ENCODE measurements at places on chromosomes 11 and 22.

DNA sequence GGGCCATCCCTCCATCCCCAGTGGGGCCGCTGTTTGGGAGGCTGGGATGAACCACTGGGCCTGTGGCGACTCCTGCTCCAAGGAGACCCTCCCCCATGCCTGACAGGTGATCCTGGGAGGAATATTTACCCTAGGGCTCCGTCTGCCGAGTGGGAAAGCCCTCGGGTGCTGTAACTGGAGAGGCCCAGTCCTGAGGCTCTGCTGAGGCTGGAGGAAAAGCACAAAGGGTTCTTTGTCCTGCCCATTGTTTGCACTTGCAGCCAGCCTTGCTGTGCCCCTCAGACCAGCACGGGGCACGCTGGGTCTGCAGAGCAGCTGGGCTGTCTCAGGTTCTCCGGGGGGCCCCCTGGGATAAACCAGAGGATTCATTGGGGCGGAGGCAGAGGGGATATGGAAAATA is 321.1 kb downstream of the MN1 start:
- DNase-seq, result no peak

- DNase-seq, result no peak
Measured at GRCh38 chr22:20102203-20102780, 13.6 kb upstream of the RANBP1 start.

DNA sequence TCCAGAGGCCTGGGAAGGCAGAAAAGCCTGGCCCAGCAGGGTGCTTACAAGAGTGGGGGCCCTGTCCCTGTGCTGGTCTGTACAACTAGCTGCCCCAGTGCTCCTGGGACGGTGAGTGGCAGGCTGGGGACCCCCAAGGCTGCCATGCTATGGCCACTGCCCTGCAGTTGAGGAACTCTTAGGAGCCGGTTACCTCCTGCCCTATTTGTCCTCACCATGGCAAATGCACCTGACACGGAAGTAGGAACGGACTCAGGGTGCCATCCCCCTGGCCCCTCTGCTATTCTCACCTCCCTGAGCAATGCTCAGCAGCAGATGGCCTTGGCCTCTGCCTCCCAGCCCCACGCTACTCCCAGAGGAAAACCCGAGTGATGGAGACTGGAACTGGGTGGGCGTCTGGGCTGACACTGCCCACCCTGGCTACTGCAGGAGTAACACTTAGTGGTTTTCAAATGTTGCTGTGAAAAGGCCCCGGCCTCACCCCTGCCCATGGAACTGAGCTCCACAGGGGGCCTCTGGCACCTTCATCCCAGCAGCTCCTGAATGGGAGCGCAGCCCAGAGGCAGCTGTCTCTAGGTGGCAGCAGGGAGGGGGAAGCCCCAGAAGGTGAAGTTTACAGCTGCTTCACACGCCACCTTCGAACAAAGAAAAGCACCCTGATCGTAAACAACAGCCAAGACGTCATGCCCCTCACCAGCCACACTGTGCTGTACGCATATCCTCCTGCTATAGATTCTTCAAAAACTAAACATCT is 105.3 kb downstream of the CTTN start:
- no peak for DNase-seq

GRCh38 chr11:1350086-1350725 is 39.5 kb upstream of the BRSK2 start:
- no peak for DNase-seq

- DNase-seq, result no peak
Measured at GRCh38 chr11:71148716-71149115, 103.7 kb downstream of the SHANK2 start.

GRCh38 chr11:95337972-95338429 is 107.0 kb upstream of the SESN3 start:
- DNase-seq, result no peak

GRCh38 chr22:42773167-42773566 is 52.5 kb upstream of the A4GALT start:
- no peak for DNase-seq

- no peak for DNase-seq
Measured at GRCh38 chr22:42907404-42908373, 50.6 kb upstream of the ARFGAP3 start.

DNA sequence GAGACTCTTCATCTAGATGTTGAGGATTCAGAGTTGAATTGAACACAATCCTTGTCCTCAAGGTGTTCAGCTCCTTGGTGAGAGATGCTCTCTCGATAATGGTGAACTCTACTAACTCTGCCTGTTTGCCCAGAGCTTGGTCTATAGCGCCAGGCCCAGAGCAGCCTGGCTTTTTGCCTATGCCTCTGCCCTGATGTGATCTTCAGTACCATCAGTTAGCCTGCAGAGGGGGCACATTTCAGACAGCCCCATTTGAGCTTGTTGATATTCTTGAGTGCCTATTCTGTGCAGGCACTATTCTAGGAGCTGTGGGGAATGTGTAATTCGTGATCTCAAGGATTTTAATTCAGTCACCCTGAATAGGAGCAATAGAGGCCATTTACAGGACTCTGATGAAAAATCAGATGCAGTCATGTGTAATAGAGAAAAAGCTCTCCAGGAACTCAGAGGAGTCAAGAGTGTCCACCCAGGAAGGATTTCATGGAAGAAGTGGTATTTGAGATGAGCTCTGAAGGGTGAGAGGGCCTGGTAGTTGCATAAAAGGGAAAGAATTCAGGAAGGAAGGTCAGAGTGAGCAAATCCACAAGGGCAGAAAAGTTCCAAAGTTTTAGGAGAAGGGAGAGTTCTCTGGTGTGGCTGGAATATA is 19.3 kb downstream of the GTPBP1 start:
- DNase-seq, result no peak

DNA sequence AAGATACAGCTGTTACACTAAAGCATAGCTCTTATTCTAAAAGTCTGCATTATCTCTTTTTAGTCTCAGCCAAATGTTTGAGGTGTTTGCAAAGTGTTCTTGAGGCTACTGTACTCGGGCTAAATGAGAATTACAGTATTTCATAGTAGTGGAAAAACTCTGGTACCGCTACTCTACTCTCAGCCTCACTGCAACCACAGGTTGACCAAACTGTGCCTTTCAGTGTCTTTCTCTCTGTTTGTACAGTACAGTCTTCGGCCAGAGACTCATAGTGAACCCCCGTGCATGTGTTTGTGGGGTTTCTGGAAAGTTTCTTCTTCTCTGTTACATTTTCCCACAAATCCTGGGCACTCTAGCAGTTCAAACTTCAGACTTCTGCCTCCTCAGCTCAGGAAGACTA is 7.4 kb upstream of the LUZP2 start:
- no peak for DNase-seq

GRCh38 chr22:42440728-42441127 is 8.5 kb upstream of the NFAM1 start:
- DNase-seq, result no peak

DNA sequence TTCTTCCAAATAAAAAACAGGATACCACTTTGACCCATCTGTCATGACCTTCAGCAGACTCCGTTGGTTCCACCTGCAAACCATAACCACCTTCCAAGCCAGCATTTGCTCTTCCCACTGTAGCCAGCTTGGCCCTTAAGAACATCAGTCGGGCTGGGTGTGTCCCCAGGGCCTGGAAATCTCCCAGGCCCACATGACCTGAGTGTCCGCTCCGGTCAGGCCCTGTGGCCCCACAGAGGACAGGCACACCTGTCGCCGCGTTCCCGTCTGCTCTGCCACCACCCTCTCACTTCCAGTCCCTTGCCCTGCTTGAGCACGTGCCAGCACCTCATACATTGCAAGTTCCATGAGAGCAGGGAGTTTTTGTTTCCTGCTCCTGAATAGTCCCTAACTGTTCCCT is 65.7 kb upstream of the PITPNB start:
- DNase-seq, result no peak

DNA sequence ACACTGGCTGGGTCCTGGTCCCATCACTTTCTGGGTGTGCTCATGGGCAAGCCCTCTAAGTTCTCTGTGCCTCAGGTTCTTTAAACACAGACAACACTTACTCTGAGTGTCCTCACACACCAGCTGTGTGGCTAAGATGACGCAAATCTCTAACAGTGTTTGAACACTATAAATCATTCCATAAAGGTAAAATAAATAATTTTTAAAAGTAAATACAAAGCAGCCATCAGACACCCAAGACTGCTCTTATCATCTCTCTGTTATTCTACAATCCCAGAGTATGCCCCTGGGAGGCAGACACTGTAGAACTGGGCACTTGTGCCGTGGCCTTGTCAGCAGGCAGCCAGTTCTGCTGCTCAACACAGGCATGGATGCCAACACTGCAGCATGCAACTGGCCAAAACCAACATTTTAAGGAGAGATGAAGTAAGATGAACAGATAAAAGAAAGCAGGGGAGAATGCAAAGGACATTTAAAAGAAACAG is 56.8 kb downstream of the RPL27A start:
- no peak for DNase-seq

GRCh38 chr11:77087723-77088225 is 14.9 kb upstream of the OMP start:
- DNase-seq, result no peak

DNA sequence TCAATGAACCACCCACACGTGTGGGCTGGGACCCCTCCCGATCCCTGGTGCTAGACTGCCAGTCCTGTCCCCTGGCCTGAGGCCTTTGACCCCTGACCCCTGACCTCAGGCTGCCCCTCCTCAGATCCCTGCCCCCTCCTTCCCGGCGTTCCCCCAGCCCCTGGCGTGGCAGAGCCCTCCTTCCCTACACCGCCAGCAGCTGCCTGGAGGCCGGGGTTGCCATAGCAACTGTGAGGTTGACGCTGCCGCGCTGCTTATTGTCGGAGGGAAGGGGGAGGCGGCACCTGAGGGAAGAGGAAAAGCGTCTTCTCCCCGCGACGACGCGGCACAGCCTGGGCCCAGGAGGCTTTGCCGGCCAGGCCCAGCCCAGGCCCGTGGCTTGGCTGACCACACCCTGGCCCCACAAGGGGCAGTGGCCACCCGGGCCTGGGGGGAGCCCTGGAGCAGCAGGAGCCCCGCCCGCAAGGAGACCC is 32.6 kb downstream of the SHANK3 start:
- no peak for DNase-seq

GRCh38 chr11:70756756-70757155 is 358.4 kb downstream of the CTTN start:
- DNase-seq, result no peak

DNA sequence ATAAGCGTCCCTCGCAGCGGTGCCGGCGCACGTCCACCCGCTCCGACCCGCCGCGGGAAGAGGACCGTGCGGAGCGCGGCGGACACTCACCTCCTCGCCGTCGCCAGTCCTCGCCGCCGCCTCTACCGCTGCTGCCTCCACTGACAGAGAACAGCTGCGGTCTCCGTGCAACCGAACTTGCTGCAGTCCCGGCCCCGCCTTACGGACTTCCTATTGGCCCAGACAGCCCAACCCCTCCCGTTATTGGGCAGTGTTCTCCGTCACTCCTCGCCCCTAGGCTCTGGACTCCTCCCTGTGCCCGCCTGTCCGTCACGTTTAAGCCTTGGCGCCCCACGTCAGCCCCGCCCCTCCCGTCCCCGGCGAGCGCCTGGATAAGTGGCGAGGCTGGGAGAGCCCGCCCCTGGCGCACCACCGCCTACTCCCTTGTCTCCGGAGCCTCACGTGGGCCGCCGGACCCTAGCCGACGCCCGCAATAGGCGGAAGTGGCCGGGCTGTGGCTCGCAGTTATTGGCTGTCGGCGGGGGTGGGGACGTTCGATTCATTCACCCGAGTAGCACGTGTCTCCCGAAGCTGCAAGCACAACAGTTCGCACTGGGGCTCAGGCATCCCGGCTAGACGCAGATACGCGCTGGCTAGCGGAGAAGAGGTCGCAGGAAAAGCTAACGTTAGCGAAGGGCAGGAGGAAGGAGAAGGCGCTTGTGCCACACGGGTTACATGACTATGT is at the start of gene PC:
Gene PC (minus strand): TSS at position 152 of the 724 bp plus-strand sequence. CDS start 86,224 bp downstream, outside the sequence.
- DNase-seq, result peak; percentile 97

- DNase-seq, result no peak
Measured at GRCh38 chr11:131408025-131408640, 37.7 kb downstream of the NTM start.

DNA sequence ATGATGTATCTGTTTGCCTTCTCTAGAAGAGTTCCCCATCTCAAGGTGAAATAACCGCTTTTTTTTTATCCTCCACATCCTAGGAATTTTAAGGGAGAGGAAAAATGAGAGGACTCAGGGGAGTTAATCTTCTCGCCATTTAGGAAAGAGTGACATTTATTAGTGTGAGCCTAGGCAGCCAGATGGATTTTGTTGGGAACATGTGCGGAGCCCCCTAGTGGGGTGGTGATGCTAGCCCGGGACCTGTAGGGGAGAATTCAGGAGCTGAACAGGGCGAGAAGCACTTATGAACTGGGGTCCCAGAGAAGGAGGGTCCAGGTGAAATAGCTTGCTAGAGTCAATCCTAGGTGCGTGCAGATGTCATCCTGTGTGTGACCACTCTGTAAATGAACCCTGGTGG is 10.7 kb downstream of the IL17RA start:
- DNase-seq, result no peak

DNA sequence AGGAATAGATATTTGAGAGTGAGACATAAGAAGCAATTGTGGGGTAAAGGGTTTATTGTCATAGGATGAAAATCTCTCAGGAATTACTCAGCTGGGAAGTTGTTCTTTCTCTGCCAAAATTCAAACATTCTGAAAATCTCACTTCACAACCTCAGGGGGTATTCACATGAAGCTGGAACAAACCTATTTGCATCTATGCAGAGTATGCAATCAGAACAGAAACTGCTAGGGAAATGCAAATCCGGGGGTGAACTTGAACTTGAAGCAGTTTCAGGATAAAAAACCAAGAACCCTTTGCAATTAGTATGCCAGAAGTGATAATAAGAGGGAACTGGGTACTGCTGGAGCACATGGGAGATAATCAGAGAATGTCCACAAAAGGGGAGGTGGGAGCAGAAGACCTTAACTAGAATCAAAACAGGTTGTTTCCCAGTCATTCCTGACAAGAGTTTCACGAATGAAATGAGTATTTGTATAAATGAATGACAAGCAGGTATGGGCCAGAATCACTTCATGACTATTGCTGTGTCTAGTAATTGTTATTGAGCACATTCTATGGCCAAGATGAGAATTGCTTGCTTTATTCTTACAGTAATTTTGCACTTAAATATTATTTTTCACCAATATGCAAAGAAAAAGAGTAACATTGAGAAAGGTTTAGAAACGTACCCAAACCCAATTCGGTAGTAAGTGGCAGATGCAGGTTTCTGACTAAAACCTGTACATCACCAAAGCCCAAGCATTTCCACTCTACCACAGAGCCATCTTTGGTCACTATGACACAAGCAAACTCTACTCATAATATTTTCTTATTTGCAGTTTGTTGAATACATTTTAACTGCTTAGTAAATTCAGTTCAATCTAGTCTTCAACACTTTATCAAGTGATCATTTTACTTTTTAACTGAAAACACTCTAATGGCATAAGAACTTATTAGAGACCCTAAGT is 61.8 kb upstream of the UBASH3B start:
- no peak for DNase-seq

- DNase-seq, result no peak
Measured at GRCh38 chr22:50303848-50304527, 3.5 kb downstream of the PLXNB2 start.

GRCh38 chr22:37566903-37567798 is 6.9 kb downstream of the CDC42EP1 start:
- DNase-seq, result peak; percentile 96

GRCh38 chr11:114251815-114252337 is 44.3 kb upstream of the NNMT start:
- no peak for DNase-seq
